EH (cell line): ENCODE measurements at places on chromosomes 4 and X.

- no peak for DNase-seq
Observed at GRCh38 chr4:118102195-118102594, 67.9 kb downstream of the NDST3 start.

DNA sequence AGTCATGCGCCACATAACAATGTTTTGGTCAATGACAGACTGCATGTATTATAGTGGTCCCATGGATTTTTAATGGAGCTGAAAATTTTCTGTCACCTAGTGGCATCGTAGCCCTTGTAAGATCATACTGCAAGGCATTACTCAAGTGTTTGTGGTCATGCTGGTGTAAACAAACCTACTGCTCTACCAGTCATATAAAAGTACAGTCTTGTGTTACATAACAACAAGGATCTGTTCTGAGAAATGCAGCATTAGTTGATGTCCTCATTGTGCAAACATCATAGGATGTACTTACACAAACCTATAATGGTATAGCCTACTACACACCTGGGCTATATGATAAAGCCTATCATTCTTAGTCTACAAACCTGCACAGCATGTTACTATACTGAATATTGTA lies 34.6 kb downstream of the COX18 start:
- DNase-seq, result peak; percentile 4

DNA sequence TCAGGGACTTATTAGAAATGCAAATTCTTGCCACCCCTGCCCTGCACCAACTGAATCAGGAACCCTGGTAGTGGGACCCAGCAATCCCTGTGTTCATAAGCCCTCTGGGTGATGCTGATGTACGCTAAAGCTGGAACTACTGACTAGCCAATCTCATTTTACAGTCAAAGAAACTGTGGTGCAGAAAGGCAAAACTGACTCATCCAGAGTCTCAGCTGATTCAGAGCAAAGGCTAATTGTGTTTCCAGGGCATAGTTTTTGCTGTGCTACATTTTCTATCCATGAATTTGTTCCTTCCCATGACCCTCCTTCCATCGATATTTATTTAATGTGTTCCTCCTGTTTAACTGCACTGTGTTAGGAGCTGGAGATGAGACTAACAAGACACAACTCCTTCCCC lies 207.5 kb downstream of the REPS2 start:
- no peak for DNase-seq

- no peak for DNase-seq
Observed at GRCh38 chr4:74278490-74278889, 29.8 kb upstream of the EPGN start.
